Stimulated activated CD8-positive, alpha-beta memory T cell treated with anti-CD3 and anti-CD28 coated beads, Interleukin-12 subunit alpha, Interleukin-12 subunit beta, amount 100 ng/mL, for 1 hour (primary cell): ENCODE measurements at places on chromosomes 1 and 21.

DNA sequence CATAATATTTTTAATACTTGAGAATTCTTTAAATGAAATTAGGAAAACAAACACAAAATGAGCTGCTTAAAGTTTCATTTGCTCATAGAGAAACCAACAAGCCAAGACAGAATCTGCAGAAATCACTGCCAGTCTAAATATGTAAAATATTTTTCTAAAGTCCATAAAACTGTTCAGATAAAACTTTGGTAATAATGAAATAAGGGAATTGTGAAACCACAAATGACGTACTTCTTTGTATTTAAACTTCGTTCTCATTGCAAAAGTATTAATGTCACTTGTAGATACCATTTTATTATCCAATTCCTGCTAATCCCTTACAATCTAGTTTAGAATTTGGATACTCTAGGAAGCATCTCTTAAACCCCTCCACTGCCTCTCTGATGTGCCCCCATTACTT lies 234.5 kb upstream of the NEGR1 start:
- no peak for DNase-seq

GRCh38 chr1:31627930-31628559 lies 10.6 kb downstream of the HCRTR1 start:
- no peak for DNase-seq

DNA sequence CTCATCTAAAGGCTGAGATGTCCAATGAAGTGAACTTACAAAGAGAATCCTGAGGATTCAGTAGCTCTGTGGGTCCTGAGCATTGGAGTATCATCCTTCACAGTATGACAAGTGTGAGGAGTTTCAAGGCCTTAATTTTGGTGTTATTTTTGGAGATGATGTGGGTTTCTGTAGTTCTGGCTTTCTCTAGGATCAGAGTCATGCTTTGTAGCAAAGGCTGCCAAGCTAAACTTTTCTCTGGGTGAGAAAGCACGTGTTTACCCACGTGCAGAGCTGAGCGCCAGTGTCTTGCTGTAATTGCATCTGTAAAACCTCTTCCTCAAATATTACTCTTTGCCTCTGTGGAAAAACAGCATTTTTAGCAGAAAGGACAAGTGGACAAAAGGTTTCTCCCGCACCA lies 387.8 kb upstream of the LYPLAL1 start:
- DNase-seq: no peak

GRCh38 chr1:8448911-8449661 lies 131.2 kb downstream of the SLC45A1 start:
- DNase-seq: no peak

DNA sequence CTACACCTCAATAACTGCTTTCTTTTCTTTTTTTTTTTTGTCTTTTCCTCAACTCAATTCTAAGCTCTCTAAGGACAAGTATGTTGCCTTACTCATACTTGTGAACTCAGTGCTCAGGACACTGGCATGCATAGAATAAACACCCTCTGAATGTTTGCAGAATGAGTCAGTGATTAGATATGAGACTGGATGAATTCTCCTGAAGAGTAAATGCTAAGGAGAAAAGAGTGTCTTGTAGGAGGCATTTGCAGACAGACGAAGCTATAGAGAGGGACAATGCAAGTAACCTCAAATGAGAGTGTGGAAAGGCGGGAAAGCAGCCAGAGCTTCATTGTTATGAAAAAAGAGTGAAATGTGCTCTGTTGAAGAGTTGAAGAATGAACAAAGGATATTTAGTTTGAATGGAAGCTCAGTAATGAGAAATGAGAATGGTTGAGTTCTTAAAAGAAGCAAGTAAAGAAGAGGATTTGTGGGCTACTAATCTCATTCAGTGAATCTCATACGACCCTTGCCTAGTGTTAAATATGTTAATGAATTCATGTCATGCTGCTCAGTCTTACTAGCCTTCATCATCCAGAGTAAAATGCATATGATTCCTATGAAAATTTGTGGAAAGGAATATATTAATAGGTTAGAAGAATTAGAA lies 166.1 kb upstream of the DPYD start:
- no peak for DNase-seq

DNA sequence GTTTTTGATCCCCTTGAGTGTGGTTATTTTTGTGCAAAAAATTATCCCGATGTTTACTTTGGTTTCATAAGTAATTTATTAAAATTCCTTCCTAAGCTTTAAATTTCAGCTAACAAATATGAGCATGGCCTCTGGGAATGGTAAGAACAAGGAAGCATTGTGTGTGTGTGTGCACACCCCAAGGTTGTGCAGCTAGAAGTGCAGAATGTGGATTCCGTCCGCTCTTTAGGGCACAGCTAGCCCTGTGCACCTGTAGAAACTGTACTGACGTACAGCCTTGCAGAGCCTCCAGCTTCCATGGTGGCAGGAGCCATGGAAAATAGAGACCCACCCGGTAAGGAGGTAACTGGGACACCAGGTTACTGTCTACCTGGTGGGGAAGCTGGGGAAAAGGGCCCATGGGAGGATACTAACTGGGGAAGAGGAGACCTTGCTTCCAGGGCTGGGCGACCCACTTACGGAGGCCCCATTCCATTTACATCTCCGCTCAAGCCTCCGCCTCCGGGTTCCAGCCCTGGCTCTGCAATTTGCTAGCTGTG lies 54.7 kb downstream of the B3GALT5 start:
- no peak for DNase-seq

DNA sequence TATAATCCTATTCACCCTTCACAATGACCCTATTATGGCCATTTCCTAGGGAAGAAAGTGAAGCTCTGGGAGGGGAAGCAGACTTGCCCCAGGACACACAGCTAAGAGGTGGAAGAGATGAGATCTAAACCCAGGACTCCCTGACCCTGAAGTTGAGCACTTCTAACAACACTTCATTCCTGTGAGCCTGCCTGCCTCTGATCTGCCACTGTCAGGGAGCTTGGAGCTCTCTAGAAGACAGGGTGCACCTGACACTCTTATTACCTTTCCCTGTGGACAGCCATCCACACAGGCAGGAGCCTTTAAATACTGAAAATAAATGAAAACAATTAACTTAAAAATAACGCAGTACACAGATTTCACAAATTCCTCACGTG lies 599 bp downstream of the MKNK1 start:
- no peak for DNase-seq

DNA sequence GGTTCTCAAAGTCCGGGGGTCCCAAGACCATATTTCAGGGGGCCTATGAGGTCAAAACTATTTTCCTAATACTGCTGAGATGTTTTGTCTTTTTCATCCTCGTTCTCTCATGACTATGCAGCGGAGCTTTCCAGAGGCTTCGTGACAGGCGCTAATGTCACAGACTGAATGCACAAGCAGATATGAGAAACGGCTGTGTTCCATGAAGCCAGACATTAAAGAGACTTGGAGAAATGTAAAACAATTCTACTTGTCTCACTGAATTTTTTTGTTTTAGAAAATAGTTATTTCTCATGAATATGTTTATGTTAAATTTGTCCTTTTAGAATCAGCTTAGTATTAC lies 10.3 kb downstream of the PIGP start:
- DNase-seq: no peak

DNA sequence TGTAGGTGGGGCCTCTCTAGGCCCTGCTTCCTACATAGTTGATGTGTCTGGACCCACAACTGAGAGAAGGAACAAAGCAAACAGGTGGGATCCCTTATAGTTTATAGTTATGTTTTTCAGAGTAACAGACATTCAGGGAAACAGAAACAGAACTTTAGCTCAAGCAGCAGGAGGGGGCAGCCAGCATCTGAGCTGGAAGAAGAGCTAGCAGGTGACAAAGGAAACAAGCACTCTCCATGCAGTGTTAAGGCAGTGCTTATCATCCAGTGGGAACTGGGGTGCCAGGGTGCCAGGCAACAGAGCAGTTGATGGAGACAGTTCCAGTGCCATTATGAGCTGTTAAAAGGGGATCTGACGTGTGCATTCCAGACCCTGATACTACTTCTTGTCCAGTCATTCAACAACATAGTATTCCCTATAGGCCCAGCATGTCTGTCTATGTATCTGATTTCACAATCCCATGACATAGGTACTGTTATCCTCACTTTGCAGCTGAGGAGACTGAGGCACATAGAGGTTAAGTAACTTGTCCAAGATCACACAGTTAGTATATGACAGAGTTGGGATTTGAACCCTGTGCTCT lies 13.5 kb downstream of the HIVEP3 start:
- no peak for DNase-seq

DNA sequence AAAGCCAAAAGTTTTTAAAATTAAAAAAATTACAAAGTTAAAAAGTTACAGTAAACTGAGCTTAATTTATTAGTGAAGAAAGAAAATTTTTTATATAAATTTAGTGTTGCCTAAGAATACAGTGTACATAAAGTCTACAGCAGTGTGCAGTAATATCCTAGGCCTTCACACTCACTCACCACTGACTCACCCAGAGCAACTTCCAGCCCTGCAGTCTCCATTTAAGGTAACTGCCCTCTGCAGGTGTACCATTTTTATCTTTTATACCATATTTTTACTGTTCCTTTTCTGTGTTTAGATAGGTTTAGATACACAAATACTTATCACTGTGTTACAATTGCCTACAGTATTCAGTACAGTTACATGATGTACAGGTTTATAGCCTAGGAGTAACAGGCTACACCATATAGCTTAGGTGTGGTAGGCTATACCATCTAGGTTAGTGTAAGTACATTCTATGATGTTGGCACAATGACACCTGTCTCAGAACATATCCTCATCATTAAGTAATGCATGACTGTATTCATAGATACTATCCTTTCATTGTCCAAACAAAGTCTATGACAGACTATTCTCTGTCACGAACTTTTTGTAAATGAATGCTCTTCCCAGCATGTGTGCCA lies 78.6 kb upstream of the PBX1 start:
- DNase-seq: no peak

DNA sequence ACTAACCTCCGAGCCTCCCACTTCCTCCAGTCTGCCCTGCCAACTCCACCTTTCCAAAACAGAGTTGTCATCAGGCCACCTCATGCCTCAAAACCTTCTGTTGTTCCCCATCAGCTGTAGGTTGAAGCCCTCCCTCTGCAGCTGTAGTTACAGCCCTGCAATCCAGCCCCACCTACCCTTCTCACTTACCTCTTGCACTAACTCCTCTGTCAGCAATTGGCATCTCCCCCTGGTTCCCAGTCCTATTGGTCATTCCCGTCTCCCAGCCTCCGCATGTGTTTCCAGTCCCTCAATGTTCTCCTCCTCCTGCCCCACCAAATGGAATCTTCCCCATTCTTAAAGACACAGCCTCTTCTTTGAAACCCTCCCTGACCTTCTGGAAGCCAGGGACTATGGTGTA lies 100.1 kb upstream of the GCLM start:
- no peak for DNase-seq

DNA sequence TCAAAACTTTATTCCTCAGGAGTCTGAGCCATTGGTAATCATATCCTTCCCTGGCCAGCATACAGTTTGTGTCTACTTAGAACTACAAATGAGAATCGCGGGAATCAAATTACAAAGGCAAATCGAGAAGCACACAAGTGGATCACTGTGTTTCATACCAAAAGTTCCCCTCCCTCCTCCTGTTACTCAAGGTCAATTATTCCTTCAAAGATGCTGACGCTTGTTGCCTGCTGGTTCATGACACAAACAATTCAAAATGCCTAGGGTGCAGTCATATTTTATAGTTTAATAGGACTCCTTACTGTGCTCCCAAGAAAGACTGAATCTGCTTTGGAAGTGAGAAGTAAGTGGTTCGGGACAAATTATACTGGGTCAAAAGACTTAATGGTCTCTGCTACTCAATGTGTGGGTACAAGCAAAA lies 93.0 kb upstream of the PBX1 start:
- DNase-seq: no peak

DNA sequence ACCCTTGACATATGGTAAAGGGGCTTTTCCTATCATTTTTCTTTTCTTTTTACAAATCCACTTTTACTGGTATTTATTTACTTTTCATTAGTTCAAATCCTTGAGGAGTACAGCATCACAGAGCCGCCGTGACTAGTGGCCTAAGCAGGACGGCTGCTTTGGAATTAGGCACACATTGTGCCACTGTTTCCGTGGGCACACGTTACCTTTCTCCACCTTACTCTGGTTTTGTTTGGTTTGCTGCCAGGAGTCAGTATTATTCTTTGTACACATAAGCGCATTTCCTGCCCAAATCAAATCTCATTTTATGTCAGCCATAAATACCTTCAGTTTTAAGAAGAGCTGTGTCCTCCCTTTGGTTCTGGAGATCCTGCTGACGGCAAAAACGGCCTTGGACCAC lies 31.2 kb downstream of the SCCPDH start:
- DNase-seq: no peak

- no peak for DNase-seq
Measured at GRCh38 chr1:202791077-202791747, 17.0 kb downstream of the KDM5B start.

DNA sequence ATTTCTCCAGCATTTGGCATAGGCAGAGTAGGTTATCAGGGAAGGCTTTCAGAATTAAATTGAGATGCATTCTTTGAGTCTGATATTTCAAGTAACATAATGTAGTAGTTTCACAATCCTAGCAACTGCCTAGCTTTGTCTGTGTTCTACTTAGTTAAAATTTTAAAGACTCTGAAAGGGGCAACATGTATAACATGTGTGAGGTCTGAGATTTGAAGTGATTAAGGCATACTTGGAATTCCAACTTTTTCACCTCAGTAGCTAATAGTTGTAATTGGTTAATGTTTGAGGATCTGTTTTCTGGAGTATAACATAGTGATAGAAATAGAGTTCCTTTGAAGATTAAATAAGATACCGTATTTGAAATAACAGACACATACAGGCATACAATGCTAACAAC lies 335.2 kb upstream of the BEND5 start:
- DNase-seq: no peak
